ENCODE measurements at places on chromosomes 4 and X. TPM values are rescaled to one million over a fixed set of nuclear protein-coding genes. Genes with fewer than 3 reads are reported as not detected.

The DGKK gene
- total RNA-seq, result not detected

The MTMR8 gene
- 4.2 TPM for total RNA-seq

The HAUS3 gene
- 19.3 TPM for total RNA-seq

The SPOCK3 gene
- total RNA-seq, result not detected

The NKAP gene
- 10.2 TPM for total RNA-seq

GRCh38 chr4:110636680-110637407, 14.0 kb upstream of the PITX2 start:
- H3K4me1 ChIP-seq, result peaks cover 2% of the 10 kb centered on the region
- peaks cover 83% of the 10 kb centered on the region for H3K27me3 ChIP-seq
- H3K36me3 ChIP-seq, result peaks cover 10% of the 10 kb centered on the region
- no peak overlapping the region for H3K27ac ChIP-seq

- DNase-seq, result no peak
- no peak overlapping the region for H3K4me3 ChIP-seq
- no peaks in the 10 kb centered on the region for H3K36me3 ChIP-seq
- H3K27ac ChIP-seq, result no peak overlapping the region
These were observed 17.2 kb upstream of the RTL9 start for GRCh38 chrX:110341189-110342035.

DNA sequence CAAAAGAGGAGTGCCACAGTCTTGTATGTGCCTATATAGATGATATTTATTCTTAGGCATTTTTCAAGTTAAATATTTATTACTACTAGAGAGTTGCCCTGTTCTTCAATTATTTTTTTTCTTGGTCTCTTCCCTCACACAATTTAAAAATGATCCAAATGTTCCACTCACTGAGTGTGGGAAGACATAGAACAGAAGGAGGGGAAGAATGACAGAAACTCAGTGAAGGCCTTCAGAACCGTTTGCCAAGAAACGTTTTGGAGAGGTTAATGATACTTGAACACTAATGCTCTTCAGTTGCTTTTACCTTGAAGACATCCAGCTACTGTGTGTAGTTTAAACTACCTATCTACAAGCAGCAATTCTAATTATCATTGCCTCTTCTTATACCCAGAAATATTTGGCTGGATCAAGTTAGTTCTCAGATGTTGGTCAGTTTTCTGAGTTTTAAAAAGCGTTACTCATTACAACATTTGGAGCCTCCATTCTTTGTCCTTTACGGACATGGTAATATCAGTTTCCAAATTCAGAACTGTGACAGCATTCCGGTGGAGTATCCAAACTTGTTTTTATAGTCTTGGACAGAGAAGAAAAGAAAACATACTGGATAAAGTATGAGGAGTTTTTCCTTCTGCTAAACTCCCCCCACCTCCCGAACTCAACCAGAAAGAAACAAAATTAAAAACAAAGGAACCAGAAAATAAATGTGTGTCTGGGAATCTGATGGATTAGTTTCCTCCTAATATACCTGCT, 389.7 kb downstream of the SPRY1 start:
- H3K36me3 ChIP-seq, result no peaks in the 10 kb centered on the region
- H3K27ac ChIP-seq, result no peak overlapping the region
- H3K27me3 ChIP-seq, result no peaks in the 10 kb centered on the region
- H3K4me3 ChIP-seq, result no peak overlapping the region
- DNase-seq, result no peak

DNA sequence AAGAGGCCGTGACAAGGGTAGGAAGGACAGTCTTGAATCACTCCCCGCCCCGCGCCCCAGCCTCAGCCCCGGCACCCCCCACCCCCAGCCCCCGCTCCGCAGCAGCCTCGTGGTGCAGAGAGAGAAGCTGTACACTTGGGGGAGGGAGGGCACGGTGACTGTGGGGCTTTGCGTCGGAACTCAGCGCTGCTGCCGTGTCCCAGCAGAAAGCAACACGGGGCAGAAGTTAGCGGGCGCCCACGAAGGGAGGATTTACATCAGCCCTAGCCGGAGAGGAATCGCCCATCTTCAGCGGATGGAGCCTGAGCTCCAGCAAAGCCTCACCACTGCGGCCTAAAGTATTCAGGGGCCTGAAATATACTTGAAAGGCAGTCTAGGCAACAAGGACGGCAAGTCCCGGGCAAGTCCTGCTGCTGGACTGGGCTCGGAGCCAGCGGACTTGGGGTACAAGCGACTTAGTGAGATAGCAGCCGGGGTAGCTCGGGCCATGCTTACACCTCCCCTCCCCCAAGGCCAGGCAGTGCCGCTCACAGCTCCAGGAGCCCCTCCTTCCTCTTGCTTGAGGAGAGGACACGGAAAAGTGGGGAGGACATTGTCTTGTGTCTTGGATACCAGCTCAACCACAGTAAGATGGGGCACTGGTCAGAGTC, 18.5 kb upstream of the OPN1LW start:
- no peak for DNase-seq
- H3K27ac ChIP-seq, result no peak overlapping the region
- H3K4me3 ChIP-seq, result no peak overlapping the region
- H3K27me3 ChIP-seq, result no peaks in the 10 kb centered on the region
- H3K36me3 ChIP-seq, result no peaks in the 10 kb centered on the region
- H3K4me1 ChIP-seq, result peaks cover 12% of the 10 kb centered on the region

GRCh38 chr4:36740796-36741310, 459.4 kb downstream of the DTHD1 start:
- no peak overlapping the region for H3K4me3 ChIP-seq
- DNase-seq, result no peak
- H3K27ac ChIP-seq, result no peak overlapping the region
- no peaks in the 10 kb centered on the region for H3K27me3 ChIP-seq
- H3K4me1 ChIP-seq, result no peaks in the 10 kb centered on the region
- no peaks in the 10 kb centered on the region for H3K36me3 ChIP-seq

DNA sequence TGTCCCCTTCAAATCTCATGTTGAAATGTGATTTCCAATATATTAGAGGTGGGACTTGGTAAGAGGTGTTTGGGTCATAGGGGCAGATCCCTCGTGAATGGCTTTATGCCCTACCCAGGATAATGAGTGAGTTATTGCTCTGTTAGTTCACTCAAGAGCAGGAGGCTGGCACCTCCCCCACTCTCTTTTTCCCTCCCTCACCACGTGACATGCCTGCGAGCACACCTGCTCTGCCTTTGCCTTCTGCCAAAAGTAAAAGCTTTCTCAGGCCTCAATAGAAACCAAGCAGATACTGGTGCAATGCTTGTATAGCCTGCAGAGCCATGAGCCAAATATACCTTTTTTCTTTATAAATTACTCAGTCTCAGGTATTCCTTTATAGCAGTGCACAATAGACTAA, 286.3 kb upstream of the UGT8 start:
- H3K36me3 ChIP-seq, result no peaks in the 10 kb centered on the region
- H3K27me3 ChIP-seq, result no peaks in the 10 kb centered on the region
- H3K4me3 ChIP-seq, result no peak overlapping the region
- H3K27ac ChIP-seq, result no peak overlapping the region
- H3K4me1 ChIP-seq, result no peaks in the 10 kb centered on the region
- no peak for DNase-seq
